ENCODE measurements at places on chromosomes 12 and 14.
A peak's percentile ranks its signal among the peaks of the same experiment; 100 is the strongest.

GRCh38 chr14:104221071-104221625 is 82.8 kb downstream of the KIF26A start:
- DNase-seq: no peak

GRCh38 chr14:97080991-97081390 is 283.8 kb downstream of the VRK1 start:
- no peak for DNase-seq

DNA sequence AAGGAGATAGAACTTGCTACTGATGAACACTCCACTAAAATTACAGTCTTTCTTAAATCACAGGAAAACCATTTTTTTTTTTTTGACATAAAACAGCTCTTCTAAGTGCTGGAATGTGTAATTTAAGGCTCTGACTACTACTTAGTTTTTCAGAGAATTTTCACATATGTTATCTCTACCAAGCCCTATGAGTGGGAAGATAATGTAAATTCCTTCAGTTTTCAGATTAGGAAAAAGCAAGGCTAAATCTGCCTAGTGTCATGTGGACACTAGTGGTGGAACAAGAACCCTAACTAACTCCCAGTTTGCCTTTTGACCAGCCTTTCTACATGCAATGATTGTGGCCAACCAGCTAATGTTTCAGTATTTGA is 37.3 kb upstream of the CSRP2 start:
- DNase-seq: no peak

GRCh38 chr12:46830731-46831334 is 5.0 kb upstream of the SLC38A4 start:
- no peak for DNase-seq

GRCh38 chr12:108845696-108846095 is 11.7 kb downstream of the SSH1 start:
- DNase-seq: no peak

DNA sequence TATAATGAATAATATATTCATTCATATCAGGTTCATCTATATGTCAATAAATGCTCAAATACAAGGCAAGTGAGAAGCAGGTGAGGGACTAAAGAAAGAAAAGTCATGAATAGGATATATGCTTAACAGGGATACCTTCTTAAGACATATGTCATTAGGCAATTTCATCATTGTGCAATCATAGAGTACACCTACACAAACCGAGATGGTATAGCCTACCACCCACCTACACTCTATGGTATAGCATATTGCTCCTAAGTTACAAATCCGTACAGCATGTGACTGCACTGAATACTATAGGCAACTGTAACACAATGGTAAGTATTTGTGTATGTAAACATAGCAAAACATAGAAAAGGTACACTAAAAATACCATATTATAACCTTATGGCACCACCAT is 39.0 kb downstream of the KANSL2 start:
- no peak for DNase-seq

- no peak for DNase-seq
Measured at GRCh38 chr12:63129927-63130326, 21.1 kb downstream of the AVPR1A start.

- no peak for DNase-seq
Measured at GRCh38 chr12:6699259-6699988, 1.2 kb downstream of the PIANP start.

DNA sequence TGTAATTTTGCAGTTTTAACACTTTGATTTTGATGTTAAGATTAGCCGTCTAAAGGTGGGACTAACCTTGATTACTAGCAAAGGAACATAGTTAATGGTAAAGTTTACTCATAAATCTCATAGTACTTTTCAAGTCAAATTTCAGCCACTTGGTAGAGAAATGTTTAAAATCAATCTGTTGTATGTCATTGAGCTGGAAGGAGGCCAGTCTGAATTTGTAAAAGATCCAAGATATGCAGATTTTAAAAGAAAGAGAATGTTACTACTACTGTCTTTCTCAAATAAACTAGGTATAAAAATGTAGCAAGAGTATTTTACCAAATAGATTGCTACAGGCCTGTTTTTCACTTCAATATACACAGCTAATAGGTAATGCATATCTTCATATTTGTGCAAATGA is 600.8 kb upstream of the SEL1L start:
- no peak for DNase-seq

DNA sequence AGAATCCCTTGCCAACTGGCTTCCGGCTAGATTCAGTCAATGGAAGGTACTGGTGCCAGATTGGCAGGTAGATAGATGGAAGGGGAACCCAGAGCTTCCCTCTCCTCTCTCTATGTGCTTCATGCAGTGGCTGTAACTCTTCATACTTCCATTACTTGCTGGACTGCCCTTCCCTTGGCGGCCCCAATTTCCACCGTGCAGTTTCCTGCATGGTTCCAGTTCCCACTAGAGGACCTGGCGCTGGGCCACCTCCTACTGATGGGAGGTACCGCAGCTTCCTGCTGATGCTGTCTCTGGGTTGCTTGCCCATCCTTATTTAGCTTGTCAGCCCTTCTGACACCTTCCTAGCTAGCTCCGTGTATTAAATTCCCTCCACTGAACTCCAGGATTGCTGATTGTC is 226.4 kb downstream of the ANO2 start:
- DNase-seq: no peak

DNA sequence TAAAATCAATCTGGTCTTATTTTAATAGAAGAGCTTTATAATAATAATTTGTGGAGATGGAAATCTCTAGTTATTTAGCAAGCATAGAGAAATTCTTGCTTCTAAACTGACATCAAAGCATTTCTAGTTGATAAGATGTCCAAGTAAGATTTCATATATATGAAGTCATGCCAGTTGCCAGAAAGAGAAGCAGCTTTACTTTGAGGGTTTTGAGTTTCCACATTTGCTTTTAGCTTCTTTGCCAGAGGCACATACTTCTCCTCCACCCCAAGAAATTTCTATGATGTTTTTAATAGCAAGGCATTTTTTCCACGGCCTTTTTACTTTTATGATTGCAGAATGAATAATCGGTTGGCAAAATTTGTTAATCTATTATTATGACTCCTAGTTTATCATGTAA is 24.2 kb upstream of the YAF2 start:
- DNase-seq: no peak

- DNase-seq: no peak
Measured at GRCh38 chr14:59465316-59466135, at the start of gene GPR135. Gene GPR135, minus strand, starts transcription at chr14:59465380. Its CDS starts 154 bp downstream, at chr14:59465226.

DNA sequence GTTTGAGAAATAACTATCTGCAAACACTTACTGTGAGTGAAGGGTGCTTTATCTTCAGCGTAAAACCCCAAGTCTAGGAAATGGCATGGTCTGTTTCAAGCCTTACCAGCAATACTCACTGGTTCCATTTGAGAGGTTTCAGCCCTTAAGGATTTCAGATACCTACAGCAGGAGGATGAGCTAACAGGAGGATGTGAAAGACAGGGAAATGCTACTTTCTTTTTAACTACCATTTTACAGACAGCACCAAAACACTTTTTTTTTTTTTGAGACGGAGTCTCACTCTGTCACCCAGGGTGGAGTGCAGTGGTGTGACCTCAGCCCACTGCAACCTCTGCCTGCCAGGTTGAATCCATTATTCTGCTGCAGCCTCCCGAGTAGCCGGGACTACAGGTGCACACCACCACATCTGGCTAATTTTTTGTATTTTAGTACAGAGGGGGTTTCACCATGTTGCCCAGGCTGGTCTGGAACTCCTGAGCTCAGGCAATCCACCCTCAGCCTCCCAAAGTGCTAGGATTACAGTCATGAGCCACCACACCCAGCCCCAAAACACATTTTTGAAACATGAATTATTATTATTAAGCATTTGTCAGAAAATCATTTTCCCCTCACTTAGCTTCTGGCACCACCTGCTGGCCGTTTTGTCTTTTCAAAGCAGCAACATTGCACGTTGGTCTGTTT is 4.6 kb downstream of the MTRFR start:
- DNase-seq: peak; percentile 53

DNA sequence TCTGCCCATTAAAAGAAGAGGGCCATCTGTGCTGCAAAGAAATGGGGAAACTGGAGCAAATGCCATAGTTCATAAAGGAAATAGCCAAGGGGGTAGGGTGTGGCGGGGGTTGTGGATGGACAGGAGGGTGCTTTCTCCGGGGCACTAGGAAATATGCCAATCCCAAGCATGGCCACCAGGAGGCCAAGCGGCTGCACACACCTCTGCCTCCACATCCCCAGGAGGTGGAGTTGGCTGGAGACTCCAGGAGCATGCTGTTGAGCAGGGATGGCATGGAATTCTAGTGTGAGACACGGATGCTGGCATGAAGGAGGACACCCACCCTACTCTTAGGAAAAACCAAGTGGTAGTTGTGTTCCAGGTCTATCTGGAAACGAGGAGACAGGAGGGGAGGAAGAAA is 25.2 kb downstream of the NID2 start:
- DNase-seq: peak; percentile 49

- peak; percentile 28 for DNase-seq
Measured at GRCh38 chr12:129887101-129887500, 16.7 kb downstream of the TMEM132D start.

DNA sequence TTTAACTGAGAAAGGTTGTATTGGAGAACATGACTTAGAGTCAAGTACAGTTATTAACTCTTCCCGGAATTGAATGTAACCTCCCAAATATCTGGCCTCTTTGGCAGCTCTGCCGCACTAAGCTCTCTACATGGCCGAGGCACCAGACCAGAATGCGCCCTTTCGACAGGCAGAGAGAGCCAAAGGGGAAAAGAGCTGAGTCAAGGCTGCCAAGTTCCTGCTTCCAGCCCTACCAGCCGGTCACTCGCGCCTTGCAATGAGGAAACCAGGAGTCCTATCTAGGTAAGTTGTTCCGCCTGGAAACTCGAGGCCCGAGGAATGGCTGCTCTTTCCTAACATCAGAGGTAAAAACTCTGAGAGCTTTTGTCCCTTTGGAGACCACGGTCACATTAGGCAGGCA is 172.2 kb downstream of the BRMS1L start:
- no peak for DNase-seq

DNA sequence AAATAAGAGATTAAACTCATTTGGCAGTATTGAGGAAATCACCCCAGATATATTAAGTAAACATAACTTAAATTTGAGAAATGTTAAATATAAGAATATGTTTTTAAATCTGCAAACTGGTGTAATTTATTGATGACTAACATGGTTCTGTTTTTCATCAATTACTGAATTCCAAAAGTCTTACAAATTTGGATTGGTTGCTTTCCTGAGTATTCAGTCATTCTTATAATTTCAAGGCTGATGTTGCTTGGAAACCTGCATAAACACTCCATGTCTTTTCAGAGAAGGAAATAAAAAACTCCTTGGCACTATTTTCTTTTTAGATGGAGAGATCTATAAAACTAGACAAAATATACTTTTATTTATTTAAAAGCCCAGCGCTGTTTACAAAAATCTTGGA is 71.7 kb downstream of the NOVA1 start:
- no peak for DNase-seq

- DNase-seq: no peak
Measured at GRCh38 chr14:67441256-67441655, 29.3 kb upstream of the PLEK2 start.

DNA sequence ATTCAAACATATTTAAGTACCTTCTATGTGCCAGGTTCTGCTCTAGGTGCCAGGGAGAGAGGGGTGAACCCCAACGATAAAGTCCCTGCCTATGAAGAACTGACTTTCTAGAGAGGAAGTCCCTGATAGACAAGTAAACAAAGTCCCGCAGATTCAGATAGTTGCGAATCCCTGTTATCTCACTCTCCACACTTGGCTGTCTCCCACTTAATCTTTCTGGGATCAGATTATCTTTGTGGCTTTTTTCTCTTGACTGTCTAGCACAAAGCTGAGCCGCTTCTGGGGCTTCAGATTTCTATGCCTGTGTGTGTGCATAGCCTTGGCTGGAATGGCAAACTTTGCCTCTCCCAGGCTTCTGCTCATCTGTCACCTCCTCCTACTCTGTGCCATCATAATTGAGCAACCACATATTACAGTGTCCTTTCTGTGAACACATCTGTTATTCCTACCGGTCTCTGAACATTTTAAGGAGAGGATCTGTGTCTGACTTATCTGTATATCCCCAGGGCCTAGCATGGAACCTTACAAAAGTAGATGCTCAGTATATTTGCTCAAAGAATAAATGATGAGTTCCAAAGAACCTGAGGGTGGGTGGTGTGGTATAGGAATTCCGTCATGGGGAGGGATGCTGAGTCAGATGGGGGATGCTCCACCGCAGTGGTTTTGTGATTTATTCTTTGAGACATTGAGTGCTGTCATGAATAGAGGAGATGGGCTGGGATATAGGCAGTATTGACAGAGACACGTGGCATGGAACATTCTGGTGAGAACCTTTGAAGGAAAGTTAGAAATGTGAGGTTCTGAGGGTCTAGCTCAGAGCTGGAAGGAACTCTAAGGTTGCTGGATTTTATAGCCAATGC is 28.5 kb downstream of the RGS6 start:
- DNase-seq: no peak

DNA sequence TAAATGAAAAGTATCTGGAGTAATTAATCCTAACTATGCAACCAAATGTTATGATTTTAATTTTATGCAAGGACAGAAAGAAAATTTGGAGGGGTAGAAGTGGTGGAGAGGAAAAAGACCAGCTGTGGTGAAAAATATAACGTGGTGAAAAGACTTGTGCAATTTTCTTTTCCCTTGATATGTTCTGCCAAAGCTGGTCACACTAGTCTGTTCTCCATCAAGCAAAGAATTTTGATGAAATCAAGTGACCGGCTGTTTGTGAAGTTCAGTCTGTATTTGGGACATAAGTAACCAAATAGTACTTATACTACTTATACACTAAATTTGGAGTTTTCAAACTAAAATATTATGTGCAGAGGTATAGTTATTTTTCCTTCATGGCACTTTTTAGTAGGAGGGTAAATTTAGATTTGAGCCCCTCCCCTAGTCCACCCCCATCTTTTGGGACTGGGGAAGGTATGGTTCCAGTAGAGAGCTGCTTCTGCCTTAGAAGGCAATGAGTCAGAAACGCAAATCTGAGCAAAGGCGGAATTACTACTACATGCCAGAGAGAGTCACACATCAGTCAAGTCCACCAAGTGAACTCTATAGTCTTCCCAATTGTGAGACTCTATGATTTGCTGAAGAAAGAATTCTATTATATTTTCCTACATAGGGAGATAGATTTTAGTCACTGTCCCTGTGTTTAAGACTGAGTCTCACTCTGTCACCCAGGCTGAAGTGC is 229.7 kb downstream of the SLC25A21 start:
- DNase-seq: no peak

GRCh38 chr14:95365401-95365800 is 45.7 kb upstream of the CLMN start:
- no peak for DNase-seq
